Activated CD4-positive, alpha-beta T cell treated with anti-CD3 and anti-CD28 coated beads for 48 hours (primary cell): ENCODE measurements at places on chromosomes 3 and 15.
A peak's percentile ranks its signal among the peaks of the same experiment; 100 is the strongest.

DNA sequence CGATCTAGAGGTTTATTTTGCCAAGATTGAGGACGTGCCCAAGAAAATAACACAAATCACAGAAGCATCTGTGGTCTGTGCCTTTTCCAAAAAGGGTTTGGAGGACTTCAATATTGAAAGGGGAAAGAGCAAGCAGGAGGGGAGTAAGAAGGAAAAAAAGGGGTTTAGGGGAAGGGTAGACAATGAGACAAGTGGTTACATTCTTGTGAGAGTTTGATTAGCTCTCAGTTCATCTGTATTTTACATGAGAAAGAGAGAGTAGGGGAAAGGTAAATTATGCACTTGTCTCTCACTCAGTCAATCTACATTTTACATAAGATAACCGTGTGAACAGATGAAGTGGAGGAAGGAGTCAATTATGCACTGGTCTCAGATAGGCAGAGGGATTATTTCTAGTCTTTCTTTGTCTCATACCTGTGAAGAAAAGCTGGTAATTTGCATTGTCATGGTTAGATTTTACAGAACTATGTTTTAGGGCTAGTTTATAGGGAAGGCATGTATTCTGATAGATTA lies 931.3 kb downstream of the CADM2 start:
- no peak for DNase-seq

- DNase-seq, result peak; percentile 64
These were observed 132.6 kb upstream of the HES1 start for GRCh38 chr3:194003114-194004057.

- DNase-seq, result no peak
These were observed 8.3 kb downstream of the TF start for GRCh38 chr3:133754455-133754854.

DNA sequence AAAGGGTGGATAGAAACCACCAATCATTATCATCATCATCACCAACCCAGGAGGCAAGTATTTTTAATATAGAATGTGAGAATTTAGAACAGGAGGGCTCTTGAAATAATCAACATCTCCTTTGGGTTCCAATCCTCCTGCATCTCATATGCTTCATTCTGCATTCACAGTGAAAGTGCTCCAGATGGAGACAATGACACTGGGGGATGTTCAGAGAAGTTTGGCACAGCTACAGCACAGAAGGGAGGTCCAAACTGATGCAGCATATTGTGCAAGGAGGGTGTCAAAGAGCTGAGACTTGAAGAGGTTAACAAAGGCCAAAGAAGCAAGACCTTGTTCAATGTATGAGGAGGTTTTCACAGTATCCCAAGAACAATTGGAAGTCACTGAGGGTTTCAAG lies 767.1 kb downstream of the NTRK3 start:
- DNase-seq, result no peak

- DNase-seq, result no peak
These were observed 160.7 kb downstream of the FRMD5 start for GRCh38 chr15:44034334-44034733.

DNA sequence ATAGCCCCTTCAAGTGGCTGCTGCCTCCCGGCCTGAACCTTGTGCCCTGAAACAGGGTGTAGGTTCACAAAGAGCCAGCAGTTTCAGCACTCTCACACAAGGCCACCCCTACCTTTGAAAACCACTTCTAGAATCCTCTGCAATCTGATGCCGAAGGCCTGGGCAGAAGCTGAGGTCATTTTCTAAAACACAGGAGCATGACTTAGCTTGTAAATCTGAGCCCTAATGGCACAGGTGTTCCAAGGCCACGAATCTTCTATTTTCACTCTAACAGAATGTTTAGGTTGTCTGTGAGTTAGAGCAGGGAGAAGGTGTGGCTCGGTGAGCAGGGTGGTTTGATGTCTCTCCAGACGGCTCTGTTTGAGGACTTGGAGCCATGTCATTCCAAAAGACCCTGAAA lies 62.3 kb downstream of the SYNM start:
- no peak for DNase-seq

- peak; percentile 37 for DNase-seq
These were observed 214.2 kb upstream of the PROK2 start for GRCh38 chr3:71998995-71999673.

- DNase-seq, result no peak
These were observed 80.8 kb upstream of the FHIT start for GRCh38 chr3:61331929-61332552.

- DNase-seq, result no peak
These were observed 293.6 kb upstream of the MDFIC2 start for GRCh38 chr3:70606018-70606417.

GRCh38 chr15:67013696-67014095 lies 51.7 kb upstream of the SMAD3 start:
- no peak for DNase-seq

DNA sequence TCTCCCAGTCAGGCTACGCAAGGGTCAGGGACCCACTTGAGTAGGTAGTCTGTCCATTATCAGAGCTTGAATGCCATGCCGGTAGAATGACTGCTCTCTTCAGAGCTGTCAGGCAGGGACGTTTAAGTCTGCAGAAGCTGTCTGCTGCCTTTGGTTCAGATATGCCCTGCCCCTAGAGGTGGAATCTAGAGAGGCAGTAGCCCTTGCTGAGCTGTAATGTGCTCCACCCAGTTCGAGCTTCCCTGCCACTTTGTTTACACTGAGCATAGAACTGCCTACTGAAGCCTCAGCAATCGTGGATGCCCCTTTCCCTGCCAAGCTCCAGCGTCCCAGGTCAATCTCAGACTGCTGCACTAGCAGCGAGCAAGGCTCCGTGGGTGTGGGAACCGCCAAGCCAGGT lies 57.5 kb upstream of the SETMAR start:
- DNase-seq, result no peak

GRCh38 chr3:180421221-180421620 lies 180.7 kb upstream of the TTC14 start:
- DNase-seq, result no peak

DNA sequence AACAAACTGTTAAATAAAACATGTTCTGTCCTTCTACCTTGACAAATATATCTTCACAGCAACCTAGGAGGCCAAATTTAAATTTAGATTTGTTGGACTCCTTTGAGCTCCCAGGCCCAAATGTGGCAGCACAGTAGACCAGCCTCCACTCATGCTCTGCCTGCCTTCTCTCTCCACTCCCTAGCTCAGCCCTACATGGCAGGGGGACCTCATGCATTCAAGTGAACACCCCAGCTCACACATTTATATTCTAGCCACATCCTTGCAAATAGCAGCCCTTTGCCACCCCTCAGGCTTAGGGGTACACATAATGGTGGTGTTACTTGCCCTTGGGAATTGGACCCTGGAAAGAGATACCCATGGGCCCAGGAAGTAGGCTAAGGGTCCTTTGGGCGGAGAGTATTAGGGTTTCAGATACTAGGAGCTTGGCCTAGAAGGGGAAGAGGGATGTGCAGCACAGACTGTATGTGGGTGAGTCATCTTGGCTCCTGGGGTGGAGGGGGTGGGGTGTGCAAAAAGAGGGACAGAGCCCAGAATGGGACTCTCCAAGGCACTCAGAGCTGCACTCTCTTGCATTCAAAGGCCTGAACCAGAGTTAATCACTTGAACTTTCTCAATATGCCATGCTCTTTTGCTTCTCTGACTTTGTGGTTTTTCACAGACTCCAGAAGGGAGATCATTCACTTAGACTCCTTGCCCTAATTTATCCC lies 268.4 kb upstream of the ROPN1 start:
- DNase-seq, result no peak

DNA sequence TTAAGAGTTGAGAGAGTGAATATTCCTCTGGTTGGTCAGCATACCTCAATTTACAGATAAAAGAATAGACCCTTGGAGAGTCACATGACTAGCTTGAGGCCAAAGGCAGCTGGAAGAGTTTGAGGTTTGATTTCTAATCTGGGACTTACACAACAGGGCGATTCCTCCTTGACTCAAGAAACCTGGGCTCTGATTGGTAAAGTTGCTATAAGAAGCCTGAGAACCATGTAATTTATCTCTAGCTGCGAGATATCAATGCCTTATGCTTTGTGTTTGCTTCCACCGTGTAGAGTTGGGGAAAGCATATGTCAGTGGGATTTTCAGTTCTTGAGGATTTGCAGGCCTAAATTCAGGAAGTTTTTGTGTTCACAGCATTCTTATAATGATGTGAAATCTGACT lies 206.0 kb downstream of the KLHL25 start:
- no peak for DNase-seq

DNA sequence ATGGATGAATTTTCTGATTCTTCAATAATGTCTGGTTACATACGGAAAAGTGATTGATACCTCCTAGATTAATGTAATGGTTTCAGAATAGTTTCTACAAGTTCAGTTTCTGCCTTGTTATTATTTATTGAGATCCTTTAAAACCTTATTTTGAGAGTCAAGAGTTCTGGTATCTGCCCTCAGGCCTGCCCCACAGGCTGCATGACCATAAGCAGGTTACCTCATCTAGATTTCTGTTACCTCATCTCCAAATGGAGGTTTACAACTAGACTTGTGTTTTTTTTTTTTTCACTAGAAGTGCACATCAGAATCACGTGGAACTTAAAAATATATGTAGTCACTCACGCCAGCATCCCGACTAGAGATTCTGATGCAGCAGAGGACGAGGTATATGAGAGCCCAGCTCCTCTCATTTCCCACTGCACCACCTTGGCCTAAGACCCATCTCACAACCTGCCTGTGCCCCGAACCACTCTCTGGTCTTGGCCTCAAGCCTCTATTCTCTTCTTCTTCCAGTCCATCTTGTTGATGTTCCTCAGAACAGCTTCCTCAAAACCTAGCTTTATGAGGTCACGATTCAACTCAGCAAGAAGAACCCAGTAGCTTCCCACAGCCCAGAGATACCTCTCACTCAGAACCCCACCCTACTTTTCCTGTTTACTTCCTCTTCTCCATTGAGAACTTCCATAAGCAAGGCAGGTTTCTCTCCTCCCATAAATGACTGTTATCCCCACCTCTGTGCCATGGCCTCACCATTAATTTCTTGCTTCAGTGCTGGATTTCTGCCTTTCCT lies 353.4 kb downstream of the CHST2 start:
- no peak for DNase-seq

GRCh38 chr3:180362081-180362480 lies 239.9 kb upstream of the TTC14 start:
- DNase-seq, result no peak

DNA sequence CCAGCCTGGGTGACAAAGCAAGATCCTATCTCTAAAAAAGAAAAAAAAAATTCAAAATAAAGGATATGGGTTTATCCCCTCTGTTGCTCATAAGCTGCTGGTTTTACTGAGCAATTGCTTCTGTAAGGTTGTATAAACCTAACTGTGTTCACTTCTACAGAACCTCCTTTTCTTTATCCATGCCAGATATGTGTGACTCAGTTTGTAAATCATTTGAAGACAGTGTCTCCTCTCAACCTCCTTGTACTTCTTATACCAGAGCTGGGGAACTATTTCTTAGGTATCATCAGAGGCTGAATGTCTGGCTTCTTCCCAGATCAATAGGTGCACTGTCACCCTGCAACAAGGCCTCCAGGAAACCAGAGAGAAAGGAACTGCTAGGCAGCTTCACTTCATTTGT lies 273.8 kb downstream of the CD47 start:
- DNase-seq, result no peak

GRCh38 chr3:158221426-158221825 lies 111.5 kb downstream of the RSRC1 start:
- DNase-seq, result no peak

GRCh38 chr3:172371544-172371943 lies 76.7 kb downstream of the GHSR start:
- no peak for DNase-seq

- peak; percentile 65 for DNase-seq
These were observed at the start of gene DAPK2 for GRCh38 chr15:64046421-64047153. DAPK2 (minus strand) TSS chr15:64046485; CDS start chr15:64040261, 6,224 bp downstream.

GRCh38 chr3:52777127-52777958 lies at the start of gene ITIH1:
ITIH1 (plus strand) TSS chr3:52777599; CDS start chr3:52777616, 17 bp downstream.
- DNase-seq, result no peak

GRCh38 chr15:85672332-85673084 lies 122.2 kb downstream of the KLHL25 start:
- no peak for DNase-seq

- DNase-seq, result peak; percentile 48
These were observed 3.2 kb upstream of the ATP13A3 start for GRCh38 chr3:194489736-194490612.

DNA sequence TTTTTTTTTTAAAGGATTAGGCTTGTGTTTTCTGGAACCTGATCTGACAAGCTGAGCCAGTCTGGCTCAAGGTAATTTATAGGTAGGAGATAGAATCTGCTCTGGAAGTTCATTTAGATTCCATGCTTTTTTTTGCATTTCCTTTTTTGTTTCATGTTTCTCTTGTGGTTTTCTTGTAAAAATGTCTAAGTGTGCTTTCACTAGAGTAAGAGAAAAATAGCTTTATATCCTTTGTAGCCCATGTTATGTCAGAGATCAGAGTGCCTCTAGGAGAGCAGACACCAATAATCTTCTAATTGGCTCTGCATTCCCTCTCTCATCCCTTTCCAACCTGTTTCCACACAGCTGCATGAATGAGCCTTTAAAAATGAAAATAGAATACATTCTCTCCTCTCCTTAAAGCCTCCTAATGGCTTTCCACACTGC lies 389.8 kb upstream of the KCNMB2 start:
- no peak for DNase-seq

DNA sequence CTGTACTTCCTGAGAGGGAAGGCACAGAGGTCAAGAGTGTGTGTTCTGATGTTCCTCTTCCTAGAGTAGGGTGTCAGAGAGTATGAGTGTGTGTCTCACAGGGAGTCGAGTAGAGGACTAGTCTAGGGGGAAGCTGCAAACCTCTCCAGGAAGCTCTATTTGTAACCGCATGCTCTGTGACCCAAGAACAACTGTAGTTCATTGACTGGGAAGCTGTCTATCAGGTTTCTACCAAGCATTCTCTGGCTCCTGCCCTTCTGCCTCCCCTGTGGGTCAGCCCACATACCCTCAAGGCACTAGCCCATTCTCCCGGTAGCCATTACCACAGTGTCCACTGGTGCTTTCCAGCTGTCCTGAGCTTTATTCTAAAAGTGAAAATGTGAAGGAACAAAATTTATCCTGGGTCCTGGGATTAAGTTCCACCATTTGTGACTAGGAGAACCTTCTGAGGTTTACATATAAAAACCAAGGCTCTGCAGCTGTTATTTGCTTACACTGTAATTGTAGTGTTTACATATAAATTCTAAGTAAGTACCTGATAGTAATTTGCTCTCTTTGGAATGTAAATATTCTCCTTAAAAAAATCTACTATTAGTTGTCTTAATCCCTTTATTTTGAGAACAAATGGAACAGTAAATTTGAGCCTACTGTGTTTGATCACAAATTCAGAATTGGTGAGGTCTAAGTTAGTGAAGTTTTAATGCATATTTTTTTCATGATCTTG lies 40.7 kb downstream of the MYRIP start:
- DNase-seq, result no peak

GRCh38 chr3:8606701-8607231 lies 37.8 kb downstream of the SSUH2 start:
- DNase-seq, result no peak
